ENCODE measurements at places on chromosomes 1 and 21. TPM values are rescaled to one million over a fixed set of nuclear protein-coding genes. Genes with fewer than 3 reads are reported as not detected.

VASH2 gene
- 0.82 TPM for total RNA-seq

GRCh38 chr1:154410185-154410827 lies 5.2 kb downstream of the IL6R start:
- no peak for DNase-seq

DDI2 gene
- 16.5 TPM for total RNA-seq

DNA sequence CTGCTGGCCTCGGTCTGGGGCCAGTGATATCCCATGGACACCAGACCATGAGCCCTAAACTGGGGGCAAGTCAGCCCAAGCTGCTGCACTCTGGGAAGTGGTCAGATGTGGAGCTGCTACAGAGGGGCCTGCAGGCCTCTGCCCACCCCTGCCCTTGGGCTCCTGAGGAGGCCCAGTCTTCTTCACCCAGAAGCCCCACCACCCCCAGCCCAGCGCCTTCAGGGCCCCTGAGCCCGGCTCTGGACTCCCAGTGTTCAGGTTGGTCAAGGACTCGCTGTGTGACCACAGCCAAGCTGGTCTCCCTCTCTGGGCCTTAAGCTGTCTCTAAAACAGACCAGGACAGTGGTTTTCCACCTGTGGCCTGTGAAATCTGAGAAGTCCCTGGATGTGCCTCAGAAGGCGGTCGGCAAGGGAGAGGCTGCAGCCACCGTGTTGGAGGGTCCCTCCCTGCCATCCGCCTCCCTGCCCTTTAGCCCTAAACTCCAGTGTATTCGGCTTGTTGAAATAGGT lies 79.7 kb upstream of the TMEM51 start:
- no peak for DNase-seq

DNA sequence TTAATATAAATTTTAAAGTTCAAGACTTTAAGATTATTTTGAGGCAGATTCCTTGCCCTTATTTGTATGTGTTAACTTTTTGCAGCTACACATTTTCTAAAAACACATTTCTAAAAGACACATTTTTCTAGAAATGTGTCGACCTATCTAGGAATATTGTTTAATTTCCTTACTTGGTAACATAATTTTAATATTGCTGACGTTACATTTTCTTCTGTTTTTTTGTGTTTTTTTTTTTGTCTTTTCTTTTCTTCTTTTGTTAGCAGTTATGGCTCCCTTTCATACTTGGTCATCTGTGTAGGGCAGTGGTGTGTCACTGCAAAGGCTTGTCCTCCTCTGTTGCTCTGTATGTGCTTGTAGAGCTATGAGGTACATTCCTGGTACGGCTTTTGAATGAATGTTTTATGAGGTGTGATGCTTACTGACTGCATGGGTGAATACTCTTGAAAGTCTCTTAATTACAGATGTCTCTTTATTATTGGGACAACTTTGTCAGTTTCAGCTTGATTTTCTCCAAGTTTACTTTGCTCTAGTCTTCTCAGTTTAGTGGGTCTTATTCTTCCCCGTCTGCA lies 30.1 kb downstream of the LRRC8D start:
- no peak for DNase-seq

GRCh38 chr21:22063140-22063539 lies 1064.9 kb downstream of the NCAM2 start:
- no peak for DNase-seq

DNA sequence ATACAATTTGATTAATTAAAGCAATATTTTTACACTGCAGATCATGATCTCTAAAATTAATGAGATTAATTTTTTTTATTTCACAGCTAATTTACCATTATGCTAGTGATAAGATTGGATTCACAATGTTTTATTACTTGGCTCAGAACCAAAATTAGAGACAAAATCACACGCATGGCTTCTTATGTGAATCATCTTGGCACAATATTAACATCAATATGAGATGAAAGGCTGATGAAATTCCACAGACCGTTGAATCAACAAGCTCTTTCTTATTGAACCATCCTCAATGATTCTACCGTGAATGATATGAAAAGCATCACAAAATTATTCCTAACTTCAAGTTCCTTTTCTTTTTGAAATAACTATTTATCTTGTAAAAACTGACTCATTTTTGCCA lies 544.9 kb downstream of the KCNT2 start:
- no peak for DNase-seq

SMCP gene
- not detected for total RNA-seq

DNA sequence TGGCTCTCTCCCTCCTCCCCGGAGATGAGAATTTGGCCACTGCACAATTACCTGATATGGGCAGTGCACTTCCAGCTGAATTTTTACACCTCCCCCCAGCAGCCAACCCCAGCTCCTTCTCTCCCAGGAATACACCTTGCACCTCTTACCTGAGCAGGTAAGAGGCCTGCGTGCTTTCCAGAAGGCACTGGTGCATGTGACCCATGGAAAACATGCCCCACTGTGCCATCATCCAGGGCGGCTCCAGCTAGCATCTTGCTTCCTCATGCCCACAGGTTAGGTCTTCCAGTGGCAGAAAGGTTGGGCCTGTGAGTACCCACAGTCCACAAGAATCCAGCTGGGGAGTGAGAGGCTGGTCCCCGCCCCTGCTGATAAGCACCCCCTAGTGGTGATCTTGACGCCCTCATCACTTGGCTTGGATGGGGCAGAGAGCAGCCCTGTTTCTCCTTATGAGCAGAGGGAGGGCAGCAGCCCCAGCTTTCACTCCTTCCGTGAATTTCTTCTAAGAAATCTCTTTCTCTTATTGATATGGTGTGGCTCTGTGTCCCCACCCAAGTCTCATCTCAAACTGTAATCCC lies 57.8 kb downstream of the EDARADD start:
- DNase-seq: no peak

NFASC gene
- total RNA-seq: 45.9 TPM

IL12RB2 gene
- 0.43 TPM for total RNA-seq

GRCh38 chr1:68188644-68189340 lies 43.5 kb downstream of the WLS start:
- DNase-seq: no peak

GRCh38 chr1:19330449-19331135 lies 18.5 kb downstream of the SLC66A1 start:
- DNase-seq: no peak

FAM131C gene
- 8.7 TPM for total RNA-seq

DNA sequence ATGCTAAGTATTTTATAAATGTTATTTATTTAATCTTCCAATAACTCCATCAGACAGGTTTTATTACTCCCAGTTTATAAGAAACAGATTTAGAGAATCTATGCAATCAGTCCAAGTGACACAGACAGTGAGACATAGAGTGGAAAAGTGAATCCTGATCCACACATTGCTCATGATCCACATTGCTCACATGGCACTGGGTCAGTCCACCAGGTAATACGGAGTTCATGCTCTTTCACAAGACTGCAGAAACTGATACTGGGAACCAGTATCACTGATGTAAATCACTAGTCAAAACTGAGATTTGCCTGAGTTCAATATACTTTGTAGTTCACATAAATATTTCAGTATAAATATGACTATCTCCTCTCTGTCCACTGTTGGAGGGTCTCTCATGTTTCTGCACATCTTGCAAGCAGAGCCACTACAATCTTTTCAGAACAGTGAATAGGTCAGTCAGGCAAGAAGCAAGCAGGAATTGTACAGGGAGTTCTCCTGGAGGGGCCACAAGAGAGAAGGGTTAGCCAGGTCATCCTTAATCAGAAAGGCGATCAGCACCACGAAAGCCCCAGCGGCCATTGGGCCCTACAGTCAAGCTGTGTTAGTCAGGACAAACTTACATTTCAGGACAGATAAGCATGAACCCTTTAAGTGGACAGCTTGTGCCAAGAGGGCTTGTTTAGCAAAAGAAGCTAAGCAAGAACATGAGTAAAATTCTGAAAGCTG lies 275.4 kb upstream of the NR5A2 start:
- DNase-seq: no peak

- DNase-seq: peak; percentile 21
Observed at GRCh38 chr1:29835874-29836273, 599.6 kb downstream of the PTPRU start.

DNA sequence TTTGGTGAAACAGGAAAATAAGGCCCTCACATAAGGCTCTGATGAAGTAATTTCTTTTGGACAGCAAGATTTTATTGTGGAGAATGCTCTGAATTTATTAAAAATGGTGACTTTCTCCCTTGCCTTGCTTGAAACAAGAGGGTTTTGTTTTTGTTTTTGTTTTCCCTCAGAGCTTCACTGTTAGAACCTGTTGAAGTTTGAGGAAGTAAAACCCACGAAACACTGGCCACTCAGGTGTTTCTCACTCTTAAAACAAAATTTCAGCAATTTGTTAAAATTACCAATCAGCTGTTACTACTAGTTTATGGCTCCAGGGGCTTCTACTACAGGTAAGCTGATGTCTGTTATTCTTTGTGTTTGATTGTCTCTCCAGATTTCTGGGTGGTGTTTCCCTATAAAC lies 112.6 kb upstream of the B3GALT2 start:
- DNase-seq: no peak

DYRK3 gene
- total RNA-seq: 16.5 TPM

DNA sequence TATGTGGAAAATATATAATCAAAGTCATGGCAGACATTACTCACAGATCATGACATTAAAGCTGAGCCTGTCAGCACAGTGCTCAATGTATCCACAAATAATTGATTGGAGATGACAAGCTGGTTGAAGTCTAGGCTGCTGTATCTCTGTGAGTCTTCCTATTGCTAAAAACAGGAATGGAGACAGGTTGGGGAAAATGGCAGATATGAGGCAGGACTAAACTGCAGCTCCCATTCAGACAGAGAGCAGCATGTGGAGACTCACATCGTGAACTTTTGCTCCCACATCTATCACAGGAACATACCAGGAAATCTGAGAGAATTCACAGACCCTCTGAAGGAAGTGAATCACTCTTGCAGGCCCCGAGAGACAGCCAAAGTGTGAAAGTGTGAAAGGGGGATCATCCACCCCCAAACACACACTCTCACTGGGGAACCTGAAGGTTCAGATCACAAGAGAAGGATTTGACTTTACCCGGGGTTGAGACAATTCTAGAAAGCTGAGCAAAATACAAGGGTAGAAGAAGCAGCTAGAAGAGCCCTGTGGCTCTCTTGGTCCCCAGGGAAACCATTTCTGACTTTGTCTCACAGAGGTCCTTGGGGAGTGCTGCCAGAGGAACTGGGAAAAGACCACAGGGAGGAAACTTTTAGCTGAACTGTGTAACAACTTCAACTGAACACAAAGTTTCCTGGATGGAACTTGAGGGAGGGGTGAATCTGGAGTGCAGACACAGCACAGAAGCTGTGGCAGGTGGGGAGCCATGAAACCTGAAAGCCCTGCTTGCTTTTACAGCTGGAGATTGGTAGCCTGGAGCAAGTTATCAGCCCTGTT lies 173.4 kb downstream of the S1PR1 start:
- DNase-seq: no peak

DNA sequence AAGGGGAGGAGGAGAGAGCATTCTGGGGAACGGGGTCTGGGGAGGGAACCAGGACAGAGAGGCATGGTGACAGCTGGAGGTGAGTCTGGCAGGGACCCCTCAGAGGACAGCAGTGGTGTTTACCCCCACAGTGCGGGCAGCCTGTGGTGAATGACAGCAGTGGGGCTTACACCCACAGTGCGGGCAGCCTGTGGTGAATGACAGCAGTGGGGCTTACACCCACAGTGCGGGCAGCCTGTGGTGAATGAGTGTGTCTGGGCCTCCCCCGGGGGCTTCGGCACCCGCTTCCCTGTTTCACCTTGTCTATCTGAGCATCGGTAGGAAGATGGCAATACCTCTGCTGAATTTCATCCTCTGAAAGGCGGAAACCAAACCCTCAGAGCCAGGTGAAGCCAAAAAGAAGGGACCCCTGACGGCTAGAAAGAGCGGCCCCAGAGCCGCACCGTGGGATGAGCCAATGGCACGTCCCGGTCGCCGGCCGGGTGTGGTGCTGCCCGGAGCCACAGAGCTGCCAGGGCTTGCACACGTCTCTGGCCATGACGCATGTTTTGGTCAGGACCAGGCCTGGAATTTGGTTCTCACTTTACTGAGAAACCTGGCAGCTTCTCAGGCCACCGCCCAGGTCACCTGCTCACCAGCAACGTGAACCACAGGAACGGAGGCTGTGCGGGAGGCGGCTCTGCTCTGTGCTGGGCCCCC lies 54.1 kb downstream of the SIK1 start:
- no peak for DNase-seq

PERM1 gene
- total RNA-seq: 61.8 TPM

- DNase-seq: no peak
Observed at GRCh38 chr1:10629816-10630571, 155.2 kb downstream of the PEX14 start.

KRTAP15-1 gene
- not detected for total RNA-seq

RGS16 gene
- total RNA-seq: 1.4 TPM

DNA sequence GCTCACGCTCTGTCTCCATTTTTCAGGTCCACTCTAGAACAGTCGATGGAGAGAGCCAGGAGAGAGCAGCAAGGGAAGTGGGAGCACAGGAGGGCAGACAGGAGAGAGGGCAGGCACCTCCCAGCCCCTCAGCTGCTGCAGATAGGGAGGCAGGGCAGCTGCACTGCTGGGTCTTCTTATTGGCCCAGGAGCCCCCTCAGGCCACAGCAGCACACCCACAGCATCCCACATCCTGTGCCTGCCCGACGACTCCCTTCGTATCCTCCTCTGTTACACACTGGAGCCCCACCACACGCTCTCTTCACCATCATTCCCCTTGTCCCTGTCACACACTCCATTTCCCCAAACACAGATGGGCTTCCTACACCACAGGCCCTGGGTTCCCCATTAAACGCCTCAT lies 13.7 kb upstream of the ARTN start:
- no peak for DNase-seq

Data from right atrium auricular region (tissue), 2 donors.